Fibroblast of pulmonary artery (primary cell): ENCODE measurements at places on chromosomes 6 and 20.

GRCh38 chr6:118377711-118378414 is 170.2 kb upstream of the PLN start:
- DNase-seq: no peak

DNA sequence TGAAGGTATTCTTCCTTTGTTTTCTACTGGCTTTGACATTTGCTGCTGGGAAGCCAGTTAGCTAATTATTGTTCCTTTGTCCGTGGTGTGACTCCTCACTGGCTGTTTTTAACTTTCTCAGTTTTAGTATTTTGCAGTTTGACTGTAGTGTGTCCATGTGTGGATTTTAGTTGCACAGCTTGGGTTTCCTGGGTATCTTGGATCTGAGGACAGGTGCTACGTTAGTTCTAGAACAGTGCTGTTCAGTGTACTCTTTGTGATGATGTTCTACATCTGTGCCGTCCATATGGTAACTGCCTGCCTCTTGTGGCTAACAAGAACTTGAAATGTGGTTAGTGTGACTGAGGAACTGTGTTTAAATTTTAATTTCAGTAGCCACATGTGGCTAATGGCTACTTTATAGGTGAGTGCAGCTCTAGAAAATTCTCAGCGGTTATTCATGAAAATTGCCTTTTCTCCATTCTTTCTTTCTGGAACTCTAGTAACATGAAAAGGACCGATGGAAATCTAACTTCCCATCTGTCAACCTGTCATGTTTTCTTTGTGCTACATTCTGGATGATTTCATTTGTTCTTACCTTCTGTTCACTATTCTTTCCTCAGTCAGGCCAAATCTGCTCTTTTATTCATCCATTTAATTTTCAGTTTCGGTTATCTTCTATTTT is 7.4 kb downstream of the SNX9 start:
- no peak for DNase-seq

DNA sequence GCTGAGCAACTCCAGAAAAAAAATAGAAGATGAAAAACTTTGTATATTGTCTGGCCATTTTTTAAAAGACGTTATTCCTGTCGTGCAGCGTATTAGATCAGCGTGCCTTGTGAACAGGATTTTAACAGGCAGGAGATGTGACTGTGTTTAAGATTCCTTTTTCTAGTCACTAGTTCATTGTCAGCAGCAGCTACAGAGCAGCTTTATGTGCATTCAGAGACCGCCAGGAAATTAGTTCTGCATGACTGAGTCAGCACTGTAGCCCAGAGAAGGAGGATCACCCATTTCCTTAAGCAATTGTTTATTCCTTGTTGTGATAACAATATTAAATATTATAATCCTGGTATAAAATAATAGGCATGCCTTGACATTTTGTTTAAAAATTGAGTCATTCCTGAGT is 75.4 kb upstream of the ADGRB3 start:
- peak; percentile 1 for DNase-seq

DNA sequence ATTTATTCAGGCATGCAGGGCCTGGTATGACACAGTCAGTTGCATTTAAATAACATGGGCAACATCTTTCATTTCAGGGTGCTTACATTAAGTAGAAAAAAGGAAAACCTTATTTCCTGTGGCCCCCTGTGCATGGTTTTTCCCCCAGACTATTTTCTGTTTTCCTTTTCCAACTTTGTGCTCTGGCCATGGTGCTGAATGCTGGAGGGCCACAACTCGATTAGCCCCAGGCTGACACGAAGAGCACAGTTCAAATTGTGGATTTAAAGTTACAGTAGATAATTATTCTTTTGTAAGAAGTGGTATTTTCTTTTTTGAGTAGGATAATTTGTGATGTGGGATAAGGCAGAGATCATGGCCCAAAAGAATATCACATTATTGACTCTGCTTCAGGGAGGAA is 332.0 kb downstream of the HAO1 start:
- DNase-seq: peak; percentile 23

DNA sequence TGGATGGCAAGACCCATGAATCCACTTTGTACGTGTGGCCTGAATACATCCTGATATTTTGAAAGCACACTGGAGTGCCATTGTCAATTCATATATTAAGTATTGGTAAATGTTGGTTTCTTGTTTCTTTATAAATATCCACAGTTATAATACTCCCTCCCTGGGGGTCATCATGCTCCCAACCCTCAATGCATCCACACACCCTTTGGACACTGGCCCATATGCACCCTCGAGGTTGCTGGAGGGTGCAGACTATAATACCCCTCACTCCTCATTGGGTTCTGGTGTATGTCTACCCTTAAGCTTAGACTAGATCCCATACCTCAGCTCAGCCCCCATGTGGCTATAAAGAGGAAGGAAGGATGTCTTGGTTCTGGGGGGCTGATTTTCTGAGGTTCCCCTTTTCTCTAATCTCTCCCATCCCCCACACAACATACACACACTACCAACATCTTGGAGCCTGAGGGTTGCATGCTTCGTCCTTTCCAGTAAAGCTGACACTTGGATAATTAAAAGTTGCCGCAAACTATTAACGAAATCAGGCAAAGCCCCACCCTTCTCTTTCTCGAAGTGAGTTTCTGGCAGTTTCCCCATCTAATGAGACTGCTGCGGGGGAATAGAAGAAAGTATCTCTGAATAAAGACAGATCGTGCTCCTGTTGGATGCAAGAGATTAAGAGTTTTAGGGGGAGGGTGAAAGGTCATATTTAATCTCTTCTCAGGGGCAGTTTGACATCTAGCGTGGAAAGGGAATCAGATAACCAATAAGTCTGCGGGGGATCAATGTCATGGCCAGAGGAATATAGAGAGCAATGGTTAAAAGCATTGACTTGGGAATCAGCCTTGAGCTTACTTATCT is 7.4 kb downstream of the PIM1 start:
- DNase-seq: no peak

DNA sequence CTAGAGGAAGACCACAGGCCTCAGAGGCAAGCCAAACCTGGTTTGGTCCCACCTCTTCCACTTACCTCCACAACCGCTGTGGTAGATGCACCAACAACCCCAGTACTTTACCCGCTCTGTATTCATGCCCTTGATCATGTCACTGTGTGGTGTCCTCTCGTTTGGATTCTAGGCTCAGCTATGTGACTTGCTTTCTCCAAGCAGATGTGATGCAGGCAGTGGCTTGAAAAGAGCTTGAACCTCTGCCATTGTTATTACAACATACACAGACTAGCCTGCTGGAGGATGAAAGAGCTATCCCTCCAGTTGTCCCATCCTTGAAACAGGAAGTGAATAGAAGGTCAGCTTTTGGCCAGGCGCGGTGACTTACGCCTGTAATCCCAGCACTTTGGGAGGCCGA is 147.7 kb downstream of the ZNF217 start:
- no peak for DNase-seq

DNA sequence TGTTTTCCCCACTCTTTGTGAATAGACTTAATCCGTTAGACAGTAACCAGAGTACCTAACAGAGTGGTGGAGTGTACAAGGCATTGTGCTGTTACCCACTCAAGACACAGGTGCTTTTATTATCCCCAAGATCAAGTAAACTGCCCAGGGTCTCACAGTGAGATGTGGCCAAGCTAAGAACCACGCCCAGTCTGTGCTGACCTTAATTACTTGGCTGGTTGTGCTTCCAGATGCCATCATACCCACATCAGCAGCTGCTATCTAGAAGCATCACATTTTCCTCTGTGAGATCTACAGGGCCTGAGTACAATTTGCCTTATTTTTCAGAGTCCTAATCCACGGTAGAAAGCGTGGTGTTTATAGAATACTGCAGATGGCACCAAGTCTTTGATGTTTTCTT is 70.3 kb downstream of the GFRA4 start:
- no peak for DNase-seq

GRCh38 chr6:46453216-46453615 is 38.0 kb downstream of the RCAN2 start:
- peak; percentile 16 for DNase-seq

DNA sequence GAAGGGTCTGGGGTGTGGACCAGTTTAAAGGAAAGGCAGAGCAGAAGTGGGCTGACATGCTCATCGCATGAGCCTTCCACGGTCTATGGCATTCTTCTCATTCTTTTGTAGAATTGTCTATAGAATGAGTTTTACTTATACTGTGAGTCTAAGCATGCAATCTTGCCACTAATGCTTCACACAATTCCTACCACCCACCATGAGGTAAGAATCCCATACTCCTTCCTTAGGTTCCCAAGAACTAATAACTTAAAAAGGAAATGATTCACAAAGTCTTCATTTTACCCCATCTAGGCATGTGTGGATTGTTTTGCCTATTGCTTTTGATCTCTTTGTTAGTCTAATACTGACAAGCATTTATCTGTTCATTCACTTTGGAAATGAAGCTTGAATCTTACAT is 195.2 kb downstream of the LY86 start:
- peak; percentile 22 for DNase-seq

DNA sequence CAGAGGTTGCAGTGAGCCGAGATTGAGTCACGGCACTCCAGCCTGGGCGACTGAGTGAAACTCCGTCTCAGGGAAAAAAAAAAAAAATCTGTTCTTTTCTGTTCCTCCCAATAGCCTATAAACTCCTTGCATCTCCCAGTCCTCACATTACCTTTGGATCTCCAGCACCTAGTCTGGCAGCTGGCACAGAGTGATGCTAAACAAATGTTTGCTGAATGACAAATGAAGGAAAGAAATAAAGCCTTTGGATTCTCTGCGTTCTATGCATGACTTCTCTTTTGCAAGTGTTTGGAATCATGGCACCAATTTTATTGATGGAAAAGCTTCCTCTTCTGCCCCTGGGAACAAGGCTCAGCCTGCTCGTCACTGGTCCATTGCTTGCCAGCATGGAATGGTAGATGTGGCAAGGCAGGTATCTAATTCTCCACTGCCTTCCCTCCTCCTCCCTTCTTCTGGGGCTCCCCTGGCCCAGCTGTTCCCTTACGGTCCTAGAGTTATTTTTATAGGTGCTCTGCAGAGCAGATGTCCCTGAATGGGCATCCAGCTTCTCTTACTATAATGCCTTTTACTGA is 53.6 kb upstream of the FYN start:
- DNase-seq: no peak

- no peak for DNase-seq
Observed at GRCh38 chr6:44202972-44203750, 13.6 kb upstream of the MYMX start.

GRCh38 chr20:35718972-35719635 is 19.9 kb downstream of the ROMO1 start:
- no peak for DNase-seq

DNA sequence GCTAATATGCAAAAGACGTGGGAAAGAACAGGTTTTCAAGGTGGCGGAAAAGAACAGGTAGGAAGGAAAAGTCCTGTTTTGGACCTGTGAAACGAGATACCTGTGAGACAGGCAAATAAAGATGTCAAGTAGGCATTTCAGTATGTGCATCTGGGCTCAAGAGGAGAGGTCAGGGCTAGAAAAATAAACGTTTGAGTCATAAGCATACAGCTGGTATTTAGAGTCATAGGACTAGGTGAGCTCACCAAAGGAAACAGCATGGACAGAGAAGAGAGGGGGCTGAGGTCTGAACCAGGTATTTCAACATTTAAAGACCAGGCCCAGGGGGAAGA is 14.9 kb downstream of the MTFR2 start:
- DNase-seq: no peak

GRCh38 chr6:137391061-137391814 is 103.0 kb downstream of the OLIG3 start:
- DNase-seq: no peak

DNA sequence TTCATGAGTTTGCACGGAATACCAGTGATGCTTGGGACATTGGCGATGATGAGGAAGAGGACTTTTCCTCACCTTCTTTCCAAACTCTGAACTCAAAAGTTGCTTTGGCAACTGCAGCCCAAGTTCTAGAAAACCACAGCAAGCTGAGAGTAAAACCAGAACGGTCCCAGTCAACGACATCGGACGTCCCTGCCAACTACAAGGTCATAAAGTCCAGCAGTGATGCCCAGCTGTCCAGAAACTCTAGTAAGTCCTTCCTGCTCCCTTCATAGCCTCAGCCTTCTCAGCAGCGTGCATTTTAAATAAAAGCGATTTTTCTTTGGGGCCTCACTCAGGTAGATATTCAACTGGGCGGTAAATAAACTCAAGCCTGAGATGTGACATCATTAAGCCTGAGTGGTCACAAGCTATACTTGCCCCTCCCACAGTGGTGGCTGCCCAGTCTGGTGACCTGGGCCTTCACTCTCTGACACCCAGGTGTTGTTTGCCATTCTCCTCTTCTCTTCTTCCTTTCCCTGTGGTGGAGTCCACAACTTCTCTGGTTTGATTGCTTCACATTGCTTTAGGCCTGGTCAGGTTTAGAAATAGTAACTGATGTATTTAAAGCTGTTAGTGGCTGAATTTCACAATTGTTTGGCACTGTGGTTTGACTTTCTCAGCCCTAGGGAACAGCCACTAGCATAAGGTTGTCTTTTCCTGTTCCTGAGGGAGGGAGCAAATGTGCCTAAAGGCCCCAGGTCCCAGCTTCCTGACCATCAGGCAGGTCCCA is 21.6 kb upstream of the TMEM217 start:
- DNase-seq: peak; percentile 86

- no peak for DNase-seq
Observed at GRCh38 chr6:48098923-48099322, 12.1 kb downstream of the PTCHD4 start.

GRCh38 chr20:45355209-45356084 is 7.2 kb upstream of the SDC4 start:
- peak; percentile 67 for DNase-seq

DNA sequence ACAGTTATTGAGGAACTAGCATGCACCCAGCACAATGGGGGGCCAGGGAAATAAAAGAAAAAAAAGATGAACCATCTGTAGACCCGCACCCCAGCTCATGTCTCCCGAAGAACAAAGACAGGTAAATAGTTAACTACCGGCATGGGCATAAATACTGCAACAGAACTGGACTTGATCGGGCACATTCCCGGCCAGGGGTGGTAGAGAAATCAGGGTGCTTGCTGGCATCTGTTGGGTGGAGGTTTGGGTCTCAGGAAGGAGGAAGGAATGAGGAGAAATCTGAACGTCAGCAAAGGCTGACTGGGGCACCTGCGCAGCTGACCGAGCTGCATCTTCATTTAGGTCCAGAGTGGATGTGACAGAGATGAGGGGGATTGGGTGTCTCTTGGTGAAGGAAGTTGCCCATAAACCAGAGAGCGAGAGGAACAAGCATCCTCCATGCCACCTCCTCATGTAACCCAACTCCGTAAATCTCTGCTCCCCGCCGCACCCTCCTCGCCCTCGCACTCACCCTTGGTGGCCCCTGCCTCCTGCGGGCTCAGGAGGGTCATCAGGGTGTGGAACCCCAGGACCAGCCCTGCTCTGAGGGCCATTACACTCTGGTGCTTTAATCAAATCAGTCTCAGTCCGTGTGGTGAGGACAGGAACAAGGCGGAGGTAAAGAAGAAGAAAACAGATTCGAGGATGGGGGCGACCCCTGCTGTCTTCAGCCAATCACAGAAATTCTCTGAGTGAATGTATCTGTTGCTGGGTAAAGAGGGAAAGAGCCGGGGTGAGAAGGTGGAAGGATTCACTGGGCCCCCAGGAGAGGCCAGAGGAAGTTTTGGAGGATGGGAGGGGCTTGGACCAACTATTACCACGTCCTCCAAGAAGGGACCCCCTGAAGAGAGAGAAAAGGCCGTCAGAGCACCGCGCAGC is at the start of gene HLA-DOA:
Gene HLA-DOA, minus strand, starts transcription at position 648 of the 918 bp plus-strand sequence.
- no peak for DNase-seq
